NCI-H187 (cell line): ENCODE measurements at places on chromosomes 7 and 10.
A peak's percentile ranks its signal among the peaks of the same experiment; 100 is the strongest.

DNA sequence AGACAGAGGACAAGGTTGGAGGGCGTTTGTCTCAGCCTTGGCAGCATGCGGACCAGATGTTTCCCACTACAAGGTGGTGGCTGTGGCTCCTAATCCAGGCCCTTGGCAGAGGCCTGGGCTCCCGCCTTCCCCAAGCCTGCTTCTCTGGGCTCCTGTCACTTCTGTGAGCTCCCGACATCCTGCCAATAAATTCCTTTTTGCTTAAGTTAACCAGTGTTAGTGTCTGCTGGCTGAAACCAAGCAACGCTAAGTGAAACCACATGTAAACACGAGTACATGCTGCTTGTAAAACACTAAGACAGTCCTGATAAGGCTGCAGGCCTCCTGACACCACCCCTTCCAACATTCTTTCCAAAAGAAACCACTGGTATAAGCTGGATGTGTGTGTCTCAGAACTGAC, 263.6 kb upstream of the ZMIZ1 start:
- DNase-seq, result no peak

GRCh38 chr7:462173-463103, 57.2 kb downstream of the PDGFA start:
- DNase-seq, result no peak

DNA sequence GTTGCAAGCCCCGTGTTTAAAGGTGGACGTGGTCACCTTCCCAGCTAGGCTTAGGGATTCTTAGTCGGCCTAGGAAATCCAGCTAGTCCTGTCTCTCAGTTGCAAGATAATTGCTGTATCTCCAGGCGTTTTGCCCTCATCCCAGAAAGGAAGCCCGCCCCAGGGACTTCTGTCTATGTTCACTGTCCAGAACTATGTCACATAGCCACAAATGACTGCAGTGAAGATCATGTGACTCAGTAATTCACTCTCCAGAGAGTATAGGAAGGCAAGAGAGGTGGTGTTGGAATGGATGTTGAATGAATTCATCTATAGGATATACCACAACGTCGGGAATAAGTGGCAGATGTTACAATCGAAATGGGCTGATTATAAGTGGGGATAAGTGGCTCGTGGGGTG, 349 bp upstream of the ERVW-1 start:
- no peak for DNase-seq

DNA sequence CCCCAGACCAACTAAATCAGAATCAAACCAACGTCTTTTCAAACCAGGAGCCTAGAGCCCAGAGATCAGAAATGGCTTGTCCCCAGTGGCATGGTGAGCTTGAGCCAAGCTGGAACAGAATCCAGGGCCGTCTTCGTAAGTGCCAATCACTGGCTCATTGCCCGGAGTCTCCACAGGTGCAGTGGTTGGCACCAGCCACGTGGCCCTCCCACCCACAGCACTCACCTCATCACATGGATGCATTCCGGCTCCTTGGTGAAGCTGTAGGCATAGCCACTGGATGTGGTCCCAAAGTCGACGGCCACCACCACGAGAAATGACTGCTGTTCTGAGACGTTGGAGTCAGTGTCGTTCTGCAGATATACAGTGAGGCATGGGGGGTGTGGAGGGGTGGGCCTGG, 37.4 kb downstream of the HSPA12A start:
- no peak for DNase-seq

DNA sequence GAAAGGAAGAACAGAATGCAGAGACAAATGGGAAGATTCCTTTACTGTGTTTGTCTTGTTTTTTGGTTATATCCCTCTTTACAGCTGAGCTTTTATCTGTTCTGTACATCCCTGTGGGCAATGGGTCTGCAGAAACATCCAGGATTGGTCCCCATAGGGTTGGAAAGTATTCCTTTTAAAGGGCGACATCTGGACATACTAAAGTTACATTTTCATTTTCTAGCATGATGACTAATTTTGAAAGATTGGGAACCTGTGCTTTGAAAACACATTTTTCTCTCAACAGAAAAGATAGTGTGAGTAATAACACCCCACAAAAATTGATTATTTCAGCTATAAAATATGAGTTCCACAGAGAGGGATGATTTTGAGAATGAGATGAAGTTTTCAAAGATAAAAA, 435.8 kb downstream of the GPAM start:
- no peak for DNase-seq

DNA sequence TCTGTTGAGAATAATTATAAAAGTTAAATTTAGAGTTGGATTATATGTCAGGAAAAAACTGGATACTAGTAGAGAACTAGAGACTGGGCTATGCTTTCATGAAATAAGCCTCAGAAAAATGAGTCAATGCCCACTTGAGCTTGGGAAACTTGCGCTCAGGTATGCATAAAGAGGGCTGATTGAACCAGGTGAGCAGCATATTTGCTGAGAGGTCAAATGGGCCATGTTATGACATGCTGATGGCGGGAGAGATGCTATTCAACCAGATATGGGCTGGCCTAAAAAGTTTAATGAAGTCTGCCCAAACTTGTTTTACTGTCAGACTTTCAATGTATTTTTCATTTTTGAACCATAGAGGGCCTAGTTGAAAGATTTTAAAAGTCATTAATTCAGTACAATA, 837.6 kb upstream of the GHITM start:
- no peak for DNase-seq

GRCh38 chr7:99422186-99422585, 13.4 kb downstream of the BUD31 start:
- DNase-seq, result peak; percentile 86

DNA sequence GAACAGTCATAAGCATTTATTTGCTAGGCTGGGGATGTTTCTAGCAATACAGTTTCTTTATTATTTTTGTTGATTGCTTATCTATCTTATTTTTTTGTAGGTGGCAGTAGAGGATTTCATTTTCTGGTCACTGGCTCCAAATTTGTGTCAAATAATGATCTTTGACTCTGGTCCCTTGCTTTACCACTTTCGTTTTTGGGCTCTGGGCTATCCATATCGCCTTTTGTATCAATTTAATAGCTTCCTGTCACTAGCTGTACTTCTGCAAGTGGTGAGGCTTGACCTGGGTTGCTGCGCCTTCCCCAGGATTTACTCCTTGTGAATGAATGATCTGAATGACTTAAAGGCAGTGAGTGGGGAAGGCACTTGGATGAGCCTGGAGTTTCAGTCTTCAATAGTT, 48.4 kb downstream of the MDFIC start:
- no peak for DNase-seq

GRCh38 chr7:95577137-95577536, 19.2 kb downstream of the PDK4 start:
- no peak for DNase-seq

GRCh38 chr7:52928591-52928990, 106.8 kb upstream of the POM121L12 start:
- no peak for DNase-seq

- no peak for DNase-seq
Measured at GRCh38 chr7:150855476-150856302, 3.4 kb downstream of the AOC1 start.

DNA sequence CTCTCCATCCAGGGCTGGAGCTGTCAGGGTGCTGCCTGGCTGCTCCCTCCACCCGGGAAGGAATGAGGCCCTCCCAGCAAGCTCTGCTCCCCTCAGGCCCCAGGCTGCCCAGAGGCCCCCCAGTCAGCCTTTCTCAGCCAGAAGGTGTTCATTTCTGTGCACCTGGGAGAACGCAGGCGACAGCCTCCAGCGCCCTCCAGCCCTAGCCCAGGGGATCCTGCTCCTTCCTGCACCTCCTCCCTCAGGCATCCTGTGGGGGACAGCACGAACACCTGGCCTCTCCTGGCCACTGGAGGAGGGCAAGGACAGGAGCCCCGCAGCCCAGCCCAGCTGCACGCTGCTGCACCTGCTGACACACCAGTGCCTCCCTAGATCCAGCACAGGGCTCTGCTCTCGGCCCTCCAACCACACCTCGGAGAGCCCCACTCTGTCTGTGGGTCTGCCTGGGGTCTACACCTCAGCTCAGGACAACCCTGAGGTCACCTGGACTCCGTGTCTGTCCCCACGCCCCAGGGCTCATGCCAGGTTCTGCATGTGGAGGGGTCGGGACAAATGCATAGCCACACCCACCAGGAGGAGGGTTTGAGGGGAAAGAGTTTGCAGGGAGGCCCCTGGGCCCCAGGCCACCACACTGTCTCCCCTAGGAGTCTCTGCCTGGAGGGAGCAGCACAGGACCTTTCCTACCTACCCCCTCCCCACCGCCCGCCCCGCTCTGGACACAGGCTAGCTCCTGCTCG, 7.4 kb upstream of the PWWP2B start:
- no peak for DNase-seq

DNA sequence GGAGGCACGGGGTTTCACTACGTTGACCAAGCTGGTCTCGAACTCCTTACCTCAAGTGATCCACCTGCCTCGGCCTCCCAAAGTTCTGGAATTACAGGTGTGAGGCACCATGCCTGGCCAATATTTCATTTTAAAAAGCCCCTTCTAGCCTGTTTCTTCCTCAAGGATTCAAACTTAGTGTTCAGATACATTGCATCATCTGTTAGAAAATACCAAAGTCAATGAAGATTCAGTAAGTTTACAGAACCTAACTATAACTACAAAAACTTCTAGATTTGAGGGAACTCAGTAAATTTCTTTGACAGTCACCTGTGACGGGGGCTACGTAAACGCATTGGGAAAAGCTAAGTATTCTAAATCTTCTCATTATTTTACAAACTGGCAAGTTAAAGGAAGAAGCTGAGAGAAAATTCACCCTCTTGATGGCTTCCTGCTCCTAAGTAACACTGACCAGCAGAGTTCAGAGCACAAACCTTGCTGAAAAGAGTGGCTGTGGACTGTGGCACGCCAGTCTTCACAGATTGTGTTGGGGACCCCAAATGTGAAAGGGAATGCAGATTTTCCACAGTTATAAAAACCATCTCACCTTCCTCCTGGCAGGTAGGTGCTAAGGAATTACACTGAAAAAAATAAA, 162.2 kb downstream of the PKD1L1 start:
- no peak for DNase-seq

DNA sequence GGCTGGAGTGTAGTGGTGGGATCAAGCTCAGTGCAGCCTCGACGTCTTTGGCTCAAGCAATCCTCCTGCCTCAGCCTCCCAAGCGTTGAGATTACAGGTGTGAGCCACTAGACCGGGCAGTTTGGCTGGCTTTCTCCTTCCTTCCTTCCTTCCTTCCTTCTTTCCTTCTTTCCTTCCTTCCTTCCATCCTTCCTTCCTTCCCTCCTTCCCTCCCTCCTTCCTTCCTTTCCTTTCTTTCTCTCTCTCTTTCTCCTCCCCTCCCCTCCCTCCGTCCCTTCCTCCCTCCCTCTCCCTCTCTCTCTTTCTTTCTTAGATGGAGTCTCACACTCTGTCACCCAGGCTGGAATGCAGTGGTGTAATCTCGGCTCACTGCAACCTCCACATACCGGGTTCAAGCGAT, 7.6 kb upstream of the VPS37D start:
- no peak for DNase-seq

GRCh38 chr7:75953931-75954330, 39.0 kb downstream of the POR start:
- DNase-seq, result no peak

- DNase-seq, result no peak
Measured at GRCh38 chr7:25494896-25495295, 266.6 kb upstream of the NPVF start.
